NAMALWA (cell line): ENCODE measurements at places on chromosomes 7 and 10.

GRCh38 chr7:732556-732955, 5.5 kb upstream of the PRKAR1B start:
- DNase-seq, result no peak

GRCh38 chr7:135508883-135509588, 866 bp downstream of the CNOT4 start:
- peak; percentile 92 for DNase-seq

- no peak for DNase-seq
Measured at GRCh38 chr10:100636848-100637553, 101.3 kb downstream of the HIF1AN start.

DNA sequence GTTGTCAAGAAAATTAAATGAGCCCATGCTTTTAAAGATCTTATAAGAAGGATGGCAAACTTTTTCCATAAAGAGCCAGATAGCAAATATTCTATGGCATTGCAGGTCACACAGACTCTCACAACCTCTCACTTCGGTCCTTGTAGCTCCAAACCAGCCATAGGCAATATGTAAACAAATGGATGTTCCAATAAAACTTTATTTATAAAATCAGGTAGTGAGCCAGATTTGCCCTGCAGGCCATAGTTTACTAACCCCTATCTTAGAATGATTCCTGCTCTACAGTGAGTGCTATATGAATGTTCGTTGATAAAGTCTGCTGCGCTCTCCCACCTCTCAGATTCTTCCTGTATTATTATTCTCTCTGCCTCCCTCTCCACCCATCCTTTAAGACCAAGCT, 177.7 kb downstream of the KCNMA1 start:
- DNase-seq, result peak; percentile 3

DNA sequence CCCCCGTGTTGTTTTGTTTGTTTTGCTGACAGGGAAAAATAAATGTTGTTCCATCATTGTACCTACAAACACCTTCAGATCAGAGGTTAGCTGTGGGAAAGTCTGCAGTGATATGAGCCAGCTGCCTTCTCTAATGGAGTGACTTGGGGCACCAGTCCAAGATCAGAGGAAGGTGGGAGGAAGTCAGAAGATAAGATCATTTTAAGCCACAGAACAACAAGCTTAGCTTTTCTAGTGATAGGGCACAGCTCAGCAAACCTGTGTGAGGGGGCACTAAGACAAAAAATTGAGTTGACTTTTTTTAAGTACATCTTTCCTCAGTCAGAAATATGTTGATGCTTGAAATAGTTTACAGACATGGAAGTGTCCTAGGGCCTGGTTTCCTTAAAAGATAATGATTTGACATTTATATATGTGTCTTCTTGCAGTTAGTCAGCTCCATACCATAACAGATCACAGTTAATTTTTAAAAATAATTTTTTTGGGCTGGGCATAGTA, 240.3 kb upstream of the KAT6B start:
- peak; percentile 34 for DNase-seq

GRCh38 chr10:114207349-114207748, 28.2 kb downstream of the TDRD1 start:
- no peak for DNase-seq

DNA sequence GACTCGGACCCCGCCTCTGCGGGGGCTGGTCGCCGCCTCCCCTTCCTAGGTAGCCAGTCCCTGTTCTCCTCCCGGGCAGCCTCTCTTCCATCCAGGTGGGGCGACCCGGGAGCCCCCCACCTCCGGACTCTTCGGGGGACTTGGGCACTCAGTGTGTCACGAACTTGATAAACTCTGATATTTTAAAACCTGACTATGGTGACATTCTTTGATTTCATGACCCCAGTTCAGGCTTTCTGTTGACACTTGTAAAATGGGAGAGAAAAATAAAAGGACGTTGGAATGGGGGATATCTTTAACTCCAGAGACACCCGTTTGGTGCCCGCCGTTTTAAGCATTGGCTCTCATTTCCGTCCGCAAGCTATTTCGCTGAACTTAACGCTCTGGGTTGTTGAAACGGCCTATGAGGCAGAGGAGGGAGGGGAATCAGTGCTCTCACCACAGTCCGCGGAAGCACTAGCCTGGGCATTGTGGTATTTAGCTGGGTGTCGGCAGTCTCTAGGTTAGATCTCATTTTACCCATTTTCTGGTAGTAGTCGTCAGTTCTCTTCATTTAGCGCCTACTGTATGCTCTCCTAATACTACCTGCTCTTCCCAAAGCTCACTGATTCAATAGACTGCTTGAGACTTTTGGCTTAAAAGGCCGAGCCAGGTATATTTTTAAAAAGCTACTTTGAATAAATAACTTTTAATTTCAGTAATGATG, 738 bp downstream of the VPS26A start:
- peak; percentile 76 for DNase-seq

DNA sequence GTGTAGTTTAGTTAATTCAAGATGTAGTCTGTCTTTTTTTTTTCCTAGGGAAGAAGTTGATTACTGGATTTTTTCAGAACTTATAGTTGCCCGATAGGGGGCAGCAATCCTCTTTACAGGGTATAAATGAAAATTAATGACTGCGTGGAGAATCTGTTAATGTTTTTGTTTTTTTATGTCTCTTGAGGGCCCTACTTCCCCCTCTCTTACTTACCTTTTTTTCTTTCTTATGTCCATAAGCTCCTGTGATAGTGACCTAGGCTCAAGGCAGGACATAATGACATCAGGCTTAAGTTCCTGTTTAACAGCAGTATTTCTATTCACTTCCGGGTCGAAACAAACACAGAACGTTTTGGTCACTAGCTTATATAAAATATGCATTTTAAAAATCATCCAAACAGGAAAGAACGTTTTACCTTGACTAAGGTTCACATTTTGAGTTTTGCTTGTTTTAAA, 18.8 kb downstream of the CDC123 start:
- peak; percentile 79 for DNase-seq

GRCh38 chr7:90988996-90989765, 275.1 kb upstream of the FZD1 start:
- DNase-seq, result no peak

DNA sequence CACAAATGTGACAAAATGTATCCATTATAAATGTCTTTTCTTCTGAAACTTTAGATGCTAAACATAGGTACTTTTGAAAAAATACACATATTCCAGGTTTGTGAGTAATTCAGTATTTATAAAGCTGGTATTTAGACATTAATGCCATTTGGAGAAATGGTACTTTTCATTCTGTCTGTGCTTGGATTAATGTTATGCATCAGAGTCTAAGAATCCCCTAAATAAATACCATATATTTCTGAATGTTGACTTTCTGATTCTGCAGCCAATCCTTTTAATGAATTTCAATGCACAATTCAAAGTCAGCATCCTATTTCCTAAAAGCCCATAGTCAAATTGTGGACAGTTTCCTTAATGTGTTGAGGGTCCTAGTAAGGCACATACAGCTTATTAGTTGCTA, 145.0 kb downstream of the DKK1 start:
- no peak for DNase-seq

DNA sequence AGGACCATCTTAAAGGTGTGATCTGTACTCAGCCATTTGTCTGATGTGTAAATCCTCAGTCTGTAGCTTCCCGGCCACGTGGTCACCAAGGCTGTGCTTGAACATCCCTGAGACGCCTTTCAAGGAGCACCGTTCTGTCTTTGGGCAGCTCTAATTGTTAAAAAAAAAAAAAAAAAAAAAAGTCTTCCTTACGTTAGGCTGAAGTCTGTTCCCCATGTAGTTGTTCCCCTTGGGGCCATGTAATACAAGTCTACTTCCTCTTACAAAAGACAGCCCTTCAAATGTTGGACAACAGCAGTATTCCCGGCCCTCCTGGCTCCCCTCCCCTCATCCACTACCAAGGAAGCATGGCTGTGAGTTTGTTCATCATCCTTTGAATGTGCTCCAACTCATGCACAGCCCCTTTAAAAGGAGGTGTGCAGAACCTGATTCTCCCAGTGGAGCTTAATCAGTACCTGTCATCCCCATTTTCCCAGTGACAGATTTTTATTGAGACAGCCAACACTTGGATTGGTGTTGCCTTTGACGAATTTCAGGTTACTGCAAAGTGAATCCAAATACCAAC, 392.2 kb upstream of the GALNT17 start:
- no peak for DNase-seq

DNA sequence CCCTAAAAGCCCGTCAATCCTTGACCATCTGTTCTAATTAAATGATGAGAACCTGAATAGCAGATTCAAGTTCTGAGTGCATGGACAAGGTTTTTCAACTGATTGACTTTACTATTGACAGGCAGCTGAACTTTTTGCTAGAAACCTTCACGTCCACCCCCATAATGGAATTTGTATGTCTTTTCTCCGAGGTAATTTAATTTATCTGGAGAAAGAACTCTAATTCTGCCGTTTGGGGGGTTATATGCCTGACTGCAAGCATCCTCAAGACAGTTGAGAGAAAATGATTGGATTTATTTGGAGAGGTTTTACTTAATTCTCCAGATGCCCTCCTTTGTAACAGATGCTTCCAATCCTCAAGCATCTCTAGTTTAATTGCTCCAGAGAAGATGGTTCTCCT, 1053.4 kb upstream of the AUTS2 start:
- DNase-seq, result no peak

DNA sequence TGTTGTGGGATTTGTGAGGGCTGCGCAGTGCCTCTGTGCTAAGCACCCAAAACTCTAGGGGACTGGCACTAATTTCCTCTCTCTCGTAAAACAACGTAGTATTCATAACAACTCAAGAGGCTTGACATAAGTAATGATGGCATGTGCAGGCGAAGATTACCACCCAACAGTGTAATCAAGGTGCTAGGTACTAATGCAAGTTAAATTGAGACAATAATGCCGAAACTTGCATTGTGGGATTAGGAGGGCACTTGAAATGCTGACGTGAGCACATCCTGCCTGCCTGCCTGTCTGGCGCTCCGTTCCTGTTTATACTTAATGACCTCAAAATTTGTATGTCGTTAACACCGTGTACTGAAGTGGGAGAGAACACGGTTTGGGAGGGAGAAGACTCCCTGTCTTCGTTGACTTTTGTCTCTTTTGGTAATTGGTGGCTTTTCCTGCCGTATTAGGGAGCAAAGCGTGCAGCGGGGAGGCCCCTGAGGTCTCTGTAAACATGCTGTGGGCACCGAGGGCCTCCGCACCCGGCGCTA, 139.0 kb downstream of the MGMT start:
- DNase-seq, result no peak

- DNase-seq, result no peak
Measured at GRCh38 chr10:1153805-1154351, 97.7 kb downstream of the WDR37 start.

GRCh38 chr10:126749015-126749655, 78.6 kb upstream of the C10orf90 start:
- peak; percentile 58 for DNase-seq

- DNase-seq, result no peak
Measured at GRCh38 chr10:31751051-31751737, 177.4 kb downstream of the ARHGAP12 start.

DNA sequence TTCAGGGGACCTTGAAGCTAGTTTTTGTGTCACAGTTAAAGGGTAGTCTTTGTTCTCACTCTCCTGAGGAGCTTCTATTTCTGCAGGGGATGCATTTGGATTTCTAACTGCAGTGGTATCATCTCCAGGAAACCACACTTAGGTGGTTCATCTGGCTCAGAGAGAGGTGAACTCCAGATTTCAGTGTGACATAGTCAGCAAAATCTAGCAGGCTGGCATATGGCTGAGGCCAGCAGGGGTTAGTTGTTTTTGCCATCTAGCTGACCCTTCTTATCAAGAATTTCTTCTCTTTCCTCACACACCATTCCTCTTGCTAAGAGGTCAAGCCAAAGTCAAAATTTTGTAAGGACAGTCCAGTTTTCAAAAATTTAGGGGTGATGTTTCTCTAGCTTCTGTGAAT, 248.2 kb downstream of the REEP3 start:
- DNase-seq, result no peak

- no peak for DNase-seq
Measured at GRCh38 chr10:44352316-44353127, 32.4 kb downstream of the CXCL12 start.

DNA sequence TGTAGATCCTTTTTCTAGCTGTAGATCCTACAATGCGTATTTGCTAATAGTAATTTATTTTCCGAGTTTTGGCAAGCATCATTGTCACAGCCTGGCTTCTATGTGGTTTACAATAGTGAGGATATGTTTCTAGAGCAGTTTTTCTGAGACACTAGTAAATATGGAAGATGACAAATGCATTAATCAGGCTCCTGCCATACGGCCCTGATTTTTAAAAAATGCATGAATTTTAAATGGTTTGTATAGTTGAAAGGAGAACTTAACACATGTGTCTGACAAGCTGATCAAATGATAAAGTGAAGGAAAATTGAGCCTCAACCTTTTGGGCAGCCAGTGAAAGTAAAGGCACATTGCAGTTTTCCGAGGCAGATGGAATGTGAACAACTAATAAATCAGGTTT, 354.1 kb downstream of the EXOC4 start:
- DNase-seq, result no peak

DNA sequence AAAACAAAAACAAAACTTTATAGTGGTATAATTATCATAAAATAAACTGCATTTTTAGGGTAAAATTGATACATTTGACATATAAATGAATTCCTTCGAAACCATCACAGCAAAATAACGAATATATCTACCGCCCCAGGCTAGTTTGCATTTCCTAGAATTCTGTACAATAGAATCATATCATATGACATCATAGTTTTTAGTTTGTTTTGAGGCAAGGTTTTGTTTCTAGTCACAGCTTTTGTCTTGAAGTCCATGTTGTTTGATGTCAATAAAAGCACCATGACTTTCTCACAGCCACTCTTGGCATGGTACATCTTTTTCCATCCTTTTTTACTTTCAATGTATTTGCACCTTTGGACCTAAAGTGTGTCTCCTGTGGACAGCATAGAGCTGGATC, 102.9 kb downstream of the FOXL3 start:
- DNase-seq, result no peak

DNA sequence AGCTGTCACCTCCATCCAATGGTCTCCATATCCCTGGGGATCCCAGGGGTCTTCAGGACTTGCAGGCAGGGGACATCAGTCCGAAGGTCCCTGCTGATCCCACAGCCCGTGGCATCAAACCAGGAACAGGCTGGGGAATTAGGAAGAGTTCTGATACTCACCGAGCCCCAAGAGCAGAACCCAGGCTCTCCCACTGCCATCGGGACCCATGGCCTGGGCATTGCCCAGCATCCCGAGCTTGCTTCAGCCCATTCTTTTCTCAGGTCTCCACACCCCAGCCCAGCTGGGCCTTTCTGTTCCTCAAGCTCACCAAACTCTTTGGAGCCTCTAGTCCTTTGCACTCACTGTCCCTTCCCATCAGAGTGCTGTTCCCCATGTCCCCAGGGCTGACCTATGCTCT, 280.9 kb downstream of the GRID1 start:
- no peak for DNase-seq
